ENCODE measurements at places on chromosomes 13 and 19.

DNA sequence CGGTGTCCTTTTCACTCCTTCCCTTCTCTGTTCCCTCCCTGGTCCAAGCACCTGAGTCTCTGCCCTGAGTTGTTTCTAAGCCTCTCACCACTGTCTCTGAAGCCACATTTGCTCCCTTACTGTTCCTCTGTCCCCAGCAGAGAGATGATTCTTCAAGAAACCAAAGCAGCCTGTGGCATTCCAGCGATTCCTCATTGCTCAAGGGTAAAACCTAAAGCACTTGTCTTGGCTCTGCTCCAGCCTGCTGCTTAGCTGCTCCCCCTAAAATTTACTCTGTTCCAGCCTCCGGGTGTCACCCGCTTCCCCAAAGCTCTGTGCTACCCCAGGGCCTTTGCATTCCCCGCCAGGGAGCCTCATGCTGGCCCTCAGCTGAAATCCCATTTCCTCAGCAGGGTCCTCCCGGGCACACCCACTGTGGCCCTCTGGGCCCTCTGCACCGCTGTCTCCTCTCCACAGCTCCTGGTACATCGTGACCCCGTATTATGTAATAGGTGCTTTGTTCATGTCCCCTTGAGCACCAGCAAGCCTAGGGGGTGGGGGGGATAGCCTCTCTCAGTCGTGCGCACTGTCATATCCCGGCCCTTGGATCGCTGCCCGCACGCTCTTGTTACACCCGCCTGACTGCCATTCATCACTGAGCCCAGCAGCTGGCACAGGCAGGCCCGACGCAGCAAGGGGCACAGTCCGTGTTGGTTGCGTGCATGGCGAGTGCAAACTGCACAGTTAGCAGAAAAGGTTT lies 15.8 kb downstream of the TECR start:
- DNase-seq, result no peak

- no peak for DNase-seq
These were observed 572 bp downstream of the SHISA2 start for GRCh38 chr13:26051231-26051656.

GRCh38 chr19:51120160-51120559 lies 4.5 kb upstream of the SIGLEC9 start:
- no peak for DNase-seq

GRCh38 chr13:49253310-49253709 lies 5.6 kb downstream of the CDADC1 start:
- no peak for DNase-seq

- no peak for DNase-seq
These were observed 156.9 kb upstream of the ZNF536 start for GRCh38 chr19:30215248-30215647.

- DNase-seq, result peak; percentile 74
These were observed 99.9 kb downstream of the GNG7 start for GRCh38 chr19:2602391-2603181.

DNA sequence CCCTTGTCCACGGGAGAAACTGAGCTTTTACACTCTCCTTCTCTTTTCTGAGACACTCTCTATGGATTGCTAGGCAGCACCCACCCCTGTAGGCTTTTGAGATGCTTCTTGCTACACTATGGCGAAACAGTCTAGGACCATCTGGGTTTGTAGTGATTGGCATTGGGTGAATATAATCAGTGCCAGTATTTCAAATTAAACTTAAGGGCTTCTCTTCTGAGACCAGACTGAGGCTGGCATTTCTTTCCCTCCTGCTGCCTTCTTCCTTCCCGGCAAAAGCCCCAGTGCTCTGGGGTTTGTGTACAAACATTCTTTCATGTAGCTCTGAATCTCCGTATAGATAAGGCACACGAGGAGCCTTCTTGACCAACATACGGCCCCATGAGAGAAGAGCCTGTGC lies 276.7 kb downstream of the SLC7A1 start:
- no peak for DNase-seq

DNA sequence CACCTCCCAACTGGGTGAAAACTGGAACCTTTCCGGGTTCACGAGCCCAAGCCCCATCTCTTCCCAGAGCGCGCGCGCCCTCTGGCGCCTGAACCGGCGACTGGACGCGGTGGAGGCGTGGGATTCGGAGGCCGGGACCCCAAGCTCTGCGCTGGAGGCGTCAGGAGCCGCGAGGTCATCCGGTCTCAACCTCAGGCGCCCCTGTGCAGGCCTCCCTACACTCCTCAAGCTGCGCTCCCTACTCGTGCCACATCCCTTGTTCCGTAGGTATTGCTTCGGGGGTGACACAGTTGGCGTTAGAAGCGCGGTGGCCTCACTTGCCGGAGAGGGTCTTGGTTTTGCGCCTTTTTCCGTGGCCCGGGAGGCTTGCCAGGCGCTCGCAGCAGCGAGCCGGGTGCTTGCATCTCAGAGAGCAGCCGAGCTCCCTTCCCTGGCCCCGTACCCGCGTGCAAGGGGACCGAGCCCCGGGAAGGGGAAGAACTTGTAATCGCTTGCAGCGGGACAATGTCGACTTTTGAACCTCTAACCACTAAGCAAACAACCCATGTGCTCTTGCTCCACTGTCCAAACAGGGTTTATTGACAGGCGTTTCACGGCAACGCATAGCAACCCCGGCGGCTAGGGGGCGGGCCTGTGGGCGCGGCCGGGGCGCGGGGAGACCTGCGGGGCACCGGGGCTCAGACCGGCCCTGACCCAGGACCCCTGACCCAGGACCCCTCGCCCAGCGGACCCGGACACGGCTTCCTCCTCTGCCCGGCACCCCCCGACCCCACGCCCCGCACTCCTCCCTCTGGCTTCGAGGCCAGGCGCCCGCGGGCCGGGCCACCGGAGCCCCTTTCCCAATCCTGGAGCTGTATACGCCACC lies 8.5 kb downstream of the CDX2 start:
- DNase-seq, result no peak

- no peak for DNase-seq
These were observed 19.0 kb downstream of the LYL1 start for GRCh38 chr19:13083627-13084026.

DNA sequence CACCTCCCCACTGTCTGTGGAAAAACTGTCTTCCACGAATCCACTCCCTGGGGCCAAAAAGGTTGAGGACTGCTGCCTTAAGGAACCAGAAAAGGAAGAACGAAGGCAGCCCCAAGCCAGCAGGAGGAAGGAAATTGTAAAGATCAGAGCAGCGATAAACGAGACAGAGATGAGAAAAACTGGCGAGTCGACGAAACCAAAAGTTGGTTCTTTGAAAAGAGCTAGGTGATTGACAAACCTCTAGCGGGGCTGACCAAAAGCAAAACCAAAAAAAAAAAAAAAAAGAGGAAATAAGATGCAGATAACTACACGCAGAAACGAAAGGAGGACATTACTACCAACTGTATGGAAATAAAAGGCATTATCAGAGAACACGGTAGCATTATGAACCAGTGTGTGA lies 76.9 kb downstream of the GADD45B start:
- peak; percentile 33 for DNase-seq

GRCh38 chr13:41900918-41901317 lies 60.0 kb downstream of the VWA8 start:
- DNase-seq, result peak; percentile 38

GRCh38 chr13:29362849-29363604 lies 232.5 kb downstream of the SLC7A1 start:
- peak; percentile 66 for DNase-seq

DNA sequence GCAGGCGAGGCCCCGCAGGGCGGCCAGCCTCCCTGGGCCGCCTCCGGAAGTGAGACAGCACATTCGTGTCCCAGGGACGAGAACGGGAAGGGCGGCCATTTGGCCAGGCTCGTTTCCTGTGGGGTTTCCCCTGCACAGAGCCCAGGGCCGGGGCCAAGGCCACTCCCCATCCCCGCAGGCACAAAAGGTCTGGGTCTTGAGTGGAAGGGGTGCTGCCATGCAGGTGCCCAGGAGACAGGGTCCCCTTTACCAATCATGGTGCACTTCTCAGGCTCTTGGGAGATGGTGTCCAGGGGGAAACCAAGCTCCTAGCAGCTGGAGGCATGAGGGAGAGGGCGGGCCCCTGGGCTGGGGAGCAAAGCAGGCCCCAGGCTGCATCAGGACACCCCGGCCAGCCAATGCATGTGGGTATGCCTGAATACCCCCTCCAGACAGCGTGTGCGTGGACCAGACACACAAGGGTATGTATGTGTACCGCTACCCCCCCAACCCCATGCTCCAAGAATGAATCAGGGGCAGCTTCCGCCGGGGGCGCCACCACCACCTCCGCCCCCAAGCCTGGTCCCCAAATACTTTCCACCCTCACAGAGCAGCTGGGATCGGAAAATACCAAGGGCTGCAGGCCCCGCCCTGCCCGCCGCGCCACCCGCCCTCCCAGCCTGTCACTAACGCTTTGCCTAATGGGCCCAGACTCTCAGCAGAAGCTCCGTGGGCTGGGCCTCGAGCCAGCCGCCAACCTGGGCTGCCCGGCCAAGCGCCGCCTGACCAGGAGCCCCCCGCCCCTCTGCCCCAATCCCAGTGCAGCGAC lies 37.6 kb upstream of the NANOS3 start:
- peak; percentile 96 for DNase-seq

GRCh38 chr13:20378721-20379120 lies 146.6 kb upstream of the GJB6 start:
- DNase-seq, result no peak

DNA sequence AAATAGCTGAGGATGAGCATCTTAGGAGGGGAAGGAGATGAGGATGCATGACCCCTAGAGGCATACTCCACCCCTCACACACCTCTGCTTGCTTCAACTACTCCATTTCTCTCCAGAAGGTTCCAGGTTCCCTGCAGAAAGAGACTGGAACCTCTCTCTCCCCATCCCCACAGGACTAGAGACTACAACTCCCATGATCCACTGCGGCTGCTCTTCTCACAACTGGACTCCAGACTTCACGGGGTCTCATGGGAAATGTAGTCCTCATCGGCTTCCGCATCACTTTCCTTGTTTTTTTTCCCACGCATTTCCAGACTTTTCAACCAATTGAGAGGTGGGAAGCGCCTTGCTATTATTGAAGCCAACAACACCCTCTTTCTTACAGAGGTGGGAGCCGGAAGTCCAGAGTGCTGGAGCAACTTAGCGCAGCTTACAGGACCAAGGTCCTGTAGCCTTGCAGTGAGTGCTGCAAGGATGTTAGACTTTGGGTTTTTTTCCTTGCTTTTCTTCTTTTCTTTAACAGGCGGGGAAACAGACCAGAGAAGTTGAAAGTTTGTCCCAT lies 13.9 kb upstream of the CACNG6 start:
- peak; percentile 88 for DNase-seq

DNA sequence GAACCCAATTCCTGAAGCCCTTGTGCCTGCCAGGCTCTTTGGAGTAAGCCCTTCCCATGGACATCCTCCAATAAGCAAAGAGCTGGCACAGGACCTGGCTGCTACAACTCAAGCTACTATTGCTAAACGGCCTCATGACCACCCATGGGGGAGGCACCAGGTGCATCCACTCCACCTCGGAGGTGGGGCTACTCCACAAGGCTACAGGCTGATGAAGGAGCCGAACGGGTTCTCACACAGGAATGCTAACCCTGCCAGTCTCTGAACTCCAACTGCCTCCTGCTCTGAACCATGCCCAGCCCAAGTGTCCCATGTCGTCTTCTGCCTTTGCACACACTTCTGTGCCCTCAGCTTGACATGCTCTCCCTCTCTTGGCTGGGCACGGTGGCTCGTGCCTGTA lies 10.0 kb downstream of the SYMPK start:
- DNase-seq, result no peak

GRCh38 chr13:40064154-40065097 lies 409.0 kb downstream of the COG6 start:
- DNase-seq, result peak; percentile 71

DNA sequence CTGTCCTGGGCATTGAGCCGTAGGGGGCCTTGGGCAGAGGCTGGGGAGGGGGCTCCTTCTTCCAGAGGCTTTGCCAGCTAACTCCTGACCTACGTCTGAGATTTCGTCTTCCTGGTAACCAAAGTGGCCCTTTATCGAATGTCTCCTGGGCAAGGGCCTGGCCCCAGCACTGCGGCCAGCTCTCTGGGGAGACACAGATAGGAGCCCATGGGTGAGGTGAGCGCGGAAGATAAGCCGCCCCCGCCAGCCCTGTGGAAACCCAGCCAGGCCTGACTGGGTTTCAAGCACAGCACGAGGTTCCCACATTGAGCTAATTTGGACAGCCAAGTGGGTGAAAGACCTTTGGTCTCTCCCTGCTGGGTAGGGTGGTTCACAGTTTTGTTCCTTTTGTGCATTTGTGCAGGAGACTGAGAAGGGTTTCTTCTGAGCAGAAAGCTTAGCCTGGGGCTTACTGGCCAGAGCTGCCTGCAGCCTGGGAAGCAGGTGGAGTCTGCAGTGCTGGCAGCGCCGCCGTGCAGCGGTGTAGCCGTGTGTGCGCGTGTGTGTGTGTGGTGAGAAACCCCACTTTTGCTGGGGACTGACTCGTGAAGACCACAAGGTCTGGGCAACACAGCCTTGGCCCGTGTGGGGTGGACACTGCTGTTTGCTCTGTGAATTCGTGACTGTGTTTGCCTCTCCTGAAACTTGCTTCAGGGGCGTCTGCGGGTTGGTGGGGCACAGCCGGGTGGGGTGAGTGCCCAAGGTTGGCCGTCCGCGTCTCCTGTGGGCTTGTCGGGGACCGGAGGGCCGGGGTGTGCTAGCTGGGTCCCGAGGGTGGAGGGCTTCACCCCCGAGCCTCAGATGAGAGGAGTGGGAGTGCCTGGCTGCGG lies 2.5 kb downstream of the BSG start:
- peak; percentile 37 for DNase-seq

DNA sequence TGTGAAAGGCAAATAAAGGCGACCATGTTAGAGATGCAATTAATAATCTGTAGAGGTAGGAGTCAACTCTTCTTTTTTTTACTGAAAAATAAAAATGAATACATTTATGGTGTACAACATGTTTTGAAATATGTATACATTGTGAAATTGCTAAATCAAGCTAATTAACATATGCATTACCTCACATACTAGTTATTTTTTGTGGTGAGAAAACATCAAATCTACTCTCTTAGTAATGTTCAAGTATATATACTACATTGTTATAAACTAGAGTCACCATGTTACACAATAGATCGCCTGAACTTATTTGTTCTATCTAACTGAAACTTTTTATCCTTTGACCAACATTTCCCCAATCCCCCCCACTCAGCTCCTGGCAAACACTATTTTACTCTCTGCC lies 143.2 kb downstream of the POU4F1 start:
- peak; percentile 5 for DNase-seq

- DNase-seq, result no peak
These were observed 5.4 kb upstream of the LGALS7 start for GRCh38 chr19:38778733-38779132.

- DNase-seq, result no peak
These were observed 12.5 kb upstream of the TSHZ3 start for GRCh38 chr19:31361728-31362127.

DNA sequence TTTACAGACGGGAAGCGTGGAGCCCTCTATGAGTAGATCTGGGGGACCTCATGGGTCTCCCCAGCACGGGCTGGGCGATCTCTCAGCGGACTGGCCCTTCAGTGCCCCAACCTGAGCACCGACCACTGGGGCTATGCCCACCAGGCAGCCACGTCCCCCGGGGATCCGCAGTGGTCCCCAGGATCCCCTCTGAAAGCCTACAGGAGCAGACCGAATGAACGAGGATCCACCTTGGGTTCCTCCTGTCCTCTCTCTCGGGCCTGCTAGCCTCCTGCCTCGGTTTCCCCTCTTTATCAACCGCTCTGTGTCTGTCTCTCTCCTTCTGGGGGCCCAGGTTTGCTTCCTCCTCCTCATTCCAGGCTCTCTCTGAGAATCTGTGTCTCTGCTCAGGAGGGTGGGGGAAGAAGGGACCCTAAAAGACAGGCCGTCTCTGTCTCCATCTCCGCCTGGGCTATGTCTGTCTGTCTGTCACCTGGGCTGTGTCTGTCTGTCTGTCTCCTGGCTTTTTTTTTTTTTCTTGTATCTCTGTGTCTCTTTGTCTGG lies 2.0 kb upstream of the MEIS3 start:
- DNase-seq, result no peak

- no peak for DNase-seq
These were observed 29.5 kb downstream of the CCDC8 start for GRCh38 chr19:46383846-46384245.

GRCh38 chr13:72539925-72540324 lies 187.5 kb downstream of the MZT1 start:
- no peak for DNase-seq

Measured in ELR (cell line).